ENCODE measurements at places on chromosomes 16 and 17.
A peak's percentile ranks its signal among the peaks of the same experiment; 100 is the strongest.

DNA sequence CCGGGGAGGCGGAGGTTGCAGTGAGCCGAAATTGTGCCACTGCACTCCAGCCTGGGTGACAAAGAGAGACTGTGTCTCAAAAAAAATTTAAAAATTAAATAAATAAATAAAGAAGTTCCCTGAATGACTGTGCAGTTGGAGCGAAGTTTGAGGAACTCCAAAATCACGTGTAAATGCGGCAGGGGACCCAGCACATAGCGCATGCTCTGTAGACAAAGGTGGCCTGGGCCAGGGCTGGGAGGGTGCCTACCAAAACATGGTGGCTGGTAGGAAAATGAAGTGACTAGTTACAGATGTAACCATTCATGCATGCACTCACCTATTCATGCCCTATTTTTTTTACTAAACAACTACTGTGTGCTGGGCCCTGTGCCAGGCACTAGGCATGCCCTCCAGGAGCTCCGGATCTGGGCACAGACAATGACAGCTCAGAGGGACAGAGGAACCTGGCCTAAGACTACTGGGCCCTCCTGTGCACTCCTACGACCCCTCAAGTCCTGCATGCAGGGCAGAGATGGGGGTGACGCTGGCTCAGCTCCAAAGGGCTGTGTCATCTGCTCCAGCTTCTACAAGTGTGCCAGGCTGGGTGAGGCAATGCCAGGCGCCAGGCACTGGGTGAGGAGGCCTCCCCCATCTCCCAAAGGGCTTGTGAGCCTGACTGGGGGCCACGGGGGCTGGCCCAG, 65.3 kb downstream of the RMI2 start:
- no peak for ATAC-seq

DNA sequence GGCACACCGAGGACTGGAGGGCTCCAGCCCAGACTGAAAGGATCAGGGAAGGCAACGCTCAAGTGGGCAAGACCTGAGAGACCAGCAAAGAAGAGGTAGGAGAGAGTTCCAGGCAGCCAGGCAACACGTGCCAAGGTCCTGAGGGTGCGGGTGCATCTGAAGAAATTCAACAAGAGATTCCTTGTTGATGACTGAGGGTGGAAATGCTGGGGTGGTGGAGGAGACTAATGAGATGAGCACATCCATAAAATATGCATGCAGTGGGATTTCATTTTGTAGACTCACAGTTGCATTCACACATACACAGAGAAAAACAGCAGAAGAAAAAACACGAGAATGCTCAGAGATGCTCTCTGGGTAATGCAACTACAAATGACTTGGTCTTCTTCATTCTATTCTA, 154.8 kb upstream of the FOXF1 start:
- ATAC-seq = no peak

DNA sequence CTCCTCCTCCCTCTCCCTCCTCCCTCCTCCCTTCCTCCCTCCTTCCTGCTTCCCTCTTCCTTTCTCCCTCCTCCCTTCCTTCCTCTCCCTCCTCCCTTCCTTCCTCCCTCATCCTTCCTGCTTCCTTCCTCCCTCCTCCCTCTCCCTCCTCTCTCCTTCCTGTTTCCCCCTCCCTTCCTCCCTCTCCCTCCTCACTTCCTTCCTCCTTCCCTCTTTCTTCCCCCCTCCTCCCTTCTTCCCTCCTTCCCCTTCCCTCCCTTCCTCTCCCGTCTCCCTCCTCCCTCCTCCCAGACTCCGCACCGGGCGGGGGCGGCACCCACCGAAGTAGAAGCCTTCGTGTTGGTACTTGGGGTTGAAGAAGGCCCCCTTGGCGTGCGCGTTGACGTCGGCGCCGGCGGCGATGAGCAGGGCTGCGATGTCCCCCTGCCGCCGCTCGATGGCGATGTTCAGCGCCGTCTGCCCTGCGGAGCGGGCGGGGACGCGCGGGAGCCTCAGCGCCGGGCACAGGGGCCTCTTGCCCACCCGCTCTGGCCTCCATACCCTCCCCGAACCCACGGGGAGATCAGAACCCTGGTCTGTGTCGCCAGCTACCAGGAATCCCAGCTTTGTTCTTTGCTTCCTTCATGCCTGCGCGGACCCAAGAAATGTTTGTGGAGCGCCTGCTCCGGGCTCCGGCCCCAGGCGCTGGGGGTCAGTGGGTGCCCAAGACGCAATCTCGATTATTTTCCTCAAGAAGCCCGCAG, 22.2 kb downstream of the TRPV3 start:
- ATAC-seq = peak; percentile 90

DNA sequence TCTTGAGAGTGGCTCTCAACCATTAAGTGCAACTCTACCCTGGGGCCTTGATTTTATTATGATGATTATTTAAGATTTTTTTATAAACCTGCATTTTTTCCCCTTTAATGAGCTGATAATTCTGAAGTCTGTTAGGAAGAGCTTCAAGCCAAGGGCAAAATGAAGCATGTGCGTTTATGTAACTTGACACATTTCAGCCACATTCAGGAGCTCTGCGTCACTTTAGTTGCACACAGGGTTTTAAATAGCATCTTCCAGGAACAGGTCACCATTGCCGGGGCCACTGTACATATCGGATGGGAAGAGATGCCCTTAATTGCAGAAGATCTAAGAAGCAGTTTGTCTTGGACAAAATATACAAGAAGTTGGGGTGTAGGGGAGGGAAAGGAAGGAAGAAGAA, 89.6 kb downstream of the BMERB1 start:
- no peak for ATAC-seq

DNA sequence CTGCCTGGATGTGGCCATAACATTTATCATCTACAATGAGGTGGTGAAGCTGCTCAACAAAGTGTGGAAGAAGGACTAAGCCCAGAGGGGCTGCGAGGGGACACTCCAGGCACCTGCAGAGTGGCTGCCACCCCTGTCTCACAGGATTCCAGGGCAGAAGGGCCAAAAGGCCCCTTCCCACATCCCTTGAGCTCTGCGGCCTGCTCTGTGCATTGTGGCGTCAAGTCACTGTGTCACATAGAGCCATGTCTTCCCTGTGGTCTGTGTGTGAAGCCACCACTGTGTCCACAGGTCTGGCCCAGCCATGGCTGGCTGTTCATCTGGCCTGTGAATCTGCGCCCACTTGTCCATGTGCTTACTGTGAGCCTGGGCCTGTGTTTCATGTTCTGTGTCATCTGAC, 1714.6 kb downstream of the TP53TG3F start:
- no peak for ATAC-seq

DNA sequence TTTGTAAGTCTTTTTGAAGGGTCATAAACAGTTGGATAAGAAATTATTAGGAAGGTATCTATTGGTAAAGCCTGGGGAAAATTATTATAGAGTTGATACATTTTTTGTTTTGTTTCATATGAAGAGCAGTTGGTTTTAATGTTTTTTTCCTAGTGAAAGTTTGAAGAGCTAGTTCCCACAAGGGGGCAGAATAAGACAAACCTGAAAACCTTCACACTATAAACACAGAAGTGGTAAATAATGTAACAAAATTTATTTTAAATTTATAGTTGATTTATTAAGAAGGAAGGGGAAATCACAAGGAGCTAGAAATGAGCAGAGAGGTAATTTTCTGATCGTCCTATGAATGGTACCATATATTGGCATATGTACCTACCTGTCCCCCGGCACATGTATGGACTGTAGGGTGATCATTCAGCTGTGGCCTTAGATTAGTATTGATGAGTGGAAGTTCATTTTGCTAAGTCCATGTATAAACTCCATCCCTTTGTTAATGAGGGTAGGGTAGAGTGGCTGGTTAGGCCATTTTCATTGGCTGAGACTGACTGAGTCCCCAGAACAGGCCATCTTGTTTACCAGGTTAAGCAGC, 116.3 kb downstream of the TANC2 start:
- no peak for ATAC-seq

DNA sequence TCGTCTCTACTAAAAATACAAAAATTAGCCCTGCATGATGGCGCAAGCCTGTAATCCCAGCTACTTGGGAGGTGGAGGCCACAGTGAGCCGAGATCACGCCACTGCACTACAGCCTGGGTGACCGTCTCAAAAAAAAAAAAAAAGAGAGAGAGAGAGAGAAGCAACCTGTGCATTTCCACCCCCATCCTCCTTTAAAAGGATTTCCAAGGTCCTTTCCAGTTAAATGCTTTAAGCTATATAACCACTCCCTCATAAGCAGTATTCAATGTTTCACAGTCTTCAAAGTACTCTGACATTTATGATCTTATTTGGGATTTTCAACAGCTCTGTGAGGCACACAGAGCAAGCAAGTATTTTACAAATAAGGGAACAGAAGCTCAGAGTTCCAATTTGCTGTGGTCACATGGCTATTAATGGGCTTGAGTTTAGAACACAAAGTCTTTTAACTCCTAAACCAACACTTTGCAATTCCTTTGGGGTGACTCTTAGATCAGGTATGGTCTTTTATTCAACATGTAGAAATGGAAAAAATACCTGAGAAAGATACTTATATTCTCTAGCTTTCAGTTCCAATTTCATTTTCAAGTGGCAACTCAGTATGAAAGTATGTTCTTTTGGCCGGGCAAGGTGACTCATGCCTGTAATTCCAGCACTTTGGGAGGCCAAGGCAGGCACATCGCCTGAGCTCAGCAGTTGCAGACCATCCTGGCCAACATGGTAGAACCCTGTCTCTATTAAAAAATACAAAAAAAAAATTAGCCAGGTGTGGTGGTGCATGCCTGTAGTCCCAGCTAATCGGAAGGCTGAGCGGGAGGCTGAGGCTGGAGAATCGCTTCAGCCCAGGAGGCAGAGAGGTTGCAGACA, 31.3 kb downstream of the SPOP start:
- ATAC-seq = no peak

- ATAC-seq = peak; percentile 32
These were observed 80.7 kb downstream of the SNX29 start for GRCh38 chr16:12057266-12057665.

- ATAC-seq = peak; percentile 24
These were observed 345.4 kb downstream of the SOX9 start for GRCh38 chr17:72466199-72466598.

DNA sequence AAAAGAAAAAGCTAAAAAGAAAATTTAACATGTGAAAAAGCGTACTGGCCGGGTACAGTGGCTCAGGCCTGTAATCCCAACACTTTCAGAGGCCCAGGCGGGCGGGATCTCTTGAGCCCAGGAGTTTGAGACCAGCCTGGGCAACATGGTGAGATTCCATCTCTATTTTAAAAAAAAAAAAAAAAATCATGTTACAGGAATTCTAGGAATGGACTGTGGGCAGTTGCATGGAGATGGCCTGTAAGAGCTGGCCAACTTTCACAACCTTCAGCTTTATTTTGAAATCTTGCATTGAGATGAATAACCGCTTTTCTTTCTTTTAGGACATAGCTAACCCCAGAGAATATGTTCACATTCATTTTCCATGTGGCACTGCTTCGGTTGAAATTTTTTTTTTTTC, 8.2 kb upstream of the CIAO3 start:
- no peak for ATAC-seq

GRCh38 chr16:25011891-25012514, 3.2 kb downstream of the ARHGAP17 start:
- no peak for ATAC-seq

DNA sequence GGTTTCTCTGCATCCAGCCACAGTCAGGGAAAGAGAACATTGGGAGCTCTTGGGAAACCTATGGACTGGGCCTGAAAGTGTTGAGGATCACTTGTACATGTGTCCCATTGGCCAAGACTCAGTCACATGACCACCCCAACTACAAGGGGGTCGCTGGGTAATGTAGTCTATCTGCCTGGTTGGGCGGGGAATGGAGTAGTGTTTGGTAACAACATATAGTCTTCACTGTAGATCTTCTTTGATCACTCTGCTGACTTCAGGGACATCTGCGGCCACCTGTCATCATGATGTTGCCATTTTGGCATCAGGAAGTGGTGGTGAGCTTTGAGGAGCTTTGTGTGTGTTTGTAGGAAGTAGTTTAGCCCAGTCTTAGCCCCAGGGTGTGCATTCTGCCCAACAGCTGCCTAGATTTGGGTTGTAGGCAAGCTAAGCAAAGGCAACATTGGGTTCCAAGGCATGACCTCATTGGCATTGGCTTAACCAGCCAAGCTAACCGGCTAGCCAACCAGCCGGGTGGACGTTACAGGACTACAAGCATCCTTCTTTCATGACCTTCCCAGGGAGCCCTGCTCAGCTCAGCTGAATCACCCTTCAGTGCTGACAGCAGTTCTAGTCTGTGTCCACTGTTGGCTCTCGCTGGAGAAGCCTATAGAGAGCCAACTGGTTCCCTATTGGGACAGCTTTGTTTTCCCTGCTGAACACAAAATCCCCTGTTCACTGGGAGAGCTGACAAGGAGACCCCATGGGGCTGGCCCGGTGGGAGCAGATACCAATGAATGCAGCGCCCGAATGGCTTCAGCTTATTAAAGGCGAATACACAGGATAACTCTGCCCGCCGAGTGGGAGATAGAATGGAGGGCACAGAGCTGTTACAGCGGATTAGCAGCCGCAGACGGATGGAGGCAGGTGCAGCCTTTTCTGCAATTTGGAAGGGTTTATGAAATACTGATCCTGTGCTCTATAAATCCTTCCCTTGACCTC, 178.6 kb downstream of the NTN1 start:
- ATAC-seq = peak; percentile 7

GRCh38 chr16:23773339-23773738, 18.5 kb downstream of the CHP2 start:
- no peak for ATAC-seq

- ATAC-seq = no peak
These were observed 9.6 kb upstream of the CD300C start for GRCh38 chr17:74555427-74555940.

DNA sequence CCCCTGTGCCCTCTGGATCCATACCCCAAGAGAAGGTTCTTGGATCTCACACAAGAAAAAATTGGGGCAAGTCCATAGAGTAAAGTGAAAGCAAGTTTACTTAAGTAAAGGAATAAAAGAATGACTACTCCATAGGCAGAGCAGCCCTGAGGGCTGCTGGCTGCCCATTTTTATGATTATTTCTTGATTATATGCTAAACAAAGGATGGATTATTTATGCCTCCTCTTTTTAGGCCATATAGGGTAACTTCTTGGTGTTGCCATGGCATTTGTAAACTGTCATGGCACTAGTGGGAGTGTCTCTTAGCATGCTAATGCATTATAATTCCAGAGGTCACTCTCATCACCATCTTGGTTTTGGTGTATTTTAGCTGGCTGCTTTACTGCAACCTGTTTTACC, 70.8 kb downstream of the NLK start:
- no peak for ATAC-seq

DNA sequence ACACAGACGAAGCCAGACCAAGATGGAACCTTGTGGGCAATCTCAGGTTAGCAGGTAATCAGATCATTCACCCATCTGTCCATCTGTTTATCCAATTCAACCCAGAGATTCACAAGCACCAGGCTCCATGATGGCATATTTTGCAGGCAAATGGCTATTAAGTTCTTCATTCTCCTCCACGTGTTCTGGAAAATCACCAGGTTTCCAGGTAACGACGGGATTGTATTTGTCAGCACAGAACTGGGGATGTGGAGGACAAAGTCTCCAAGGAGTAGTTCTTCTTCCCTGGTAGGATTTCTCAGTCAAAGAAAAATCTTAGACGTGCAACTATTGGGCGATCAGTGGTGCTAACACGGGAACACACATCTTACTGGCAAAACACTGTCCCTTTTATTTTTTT, 368.8 kb downstream of the SLC39A11 start:
- no peak for ATAC-seq

GRCh38 chr16:28301154-28301553, 8.8 kb downstream of the SBK1 start:
- no peak for ATAC-seq

- peak; percentile 65 for ATAC-seq
These were observed 667 bp downstream of the OGFOD1 start for GRCh38 chr16:56451753-56452689.

- no peak for ATAC-seq
These were observed 31.2 kb upstream of the TENT4B start for GRCh38 chr16:50121721-50122445.
